ENCODE measurements at places on chromosomes 5 and 9.

DNA sequence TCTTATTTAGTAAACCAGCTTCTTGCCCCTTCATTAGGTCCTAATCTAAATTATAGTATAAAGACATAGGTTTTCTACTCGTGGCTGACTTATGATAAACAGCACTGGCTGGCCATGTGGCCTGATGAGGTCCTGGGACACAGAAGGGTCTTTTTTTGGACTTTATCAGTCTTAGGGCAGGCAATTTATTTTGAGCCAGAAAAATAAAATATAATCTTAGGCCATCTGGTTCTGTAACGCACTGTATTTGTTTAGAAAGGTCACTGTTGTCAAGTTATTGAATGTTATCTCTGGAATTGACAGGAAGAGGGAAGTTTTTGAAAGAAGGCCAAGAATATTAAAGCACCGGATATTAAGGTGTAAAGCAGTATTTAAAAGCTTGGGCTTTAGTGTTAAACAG, 53.9 kb downstream of the RFX3 start:
- peak; percentile 43 for DNase-seq

GRCh38 chr5:14266686-14267085, 123.5 kb downstream of the TRIO start:
- peak; percentile 69 for DNase-seq

DNA sequence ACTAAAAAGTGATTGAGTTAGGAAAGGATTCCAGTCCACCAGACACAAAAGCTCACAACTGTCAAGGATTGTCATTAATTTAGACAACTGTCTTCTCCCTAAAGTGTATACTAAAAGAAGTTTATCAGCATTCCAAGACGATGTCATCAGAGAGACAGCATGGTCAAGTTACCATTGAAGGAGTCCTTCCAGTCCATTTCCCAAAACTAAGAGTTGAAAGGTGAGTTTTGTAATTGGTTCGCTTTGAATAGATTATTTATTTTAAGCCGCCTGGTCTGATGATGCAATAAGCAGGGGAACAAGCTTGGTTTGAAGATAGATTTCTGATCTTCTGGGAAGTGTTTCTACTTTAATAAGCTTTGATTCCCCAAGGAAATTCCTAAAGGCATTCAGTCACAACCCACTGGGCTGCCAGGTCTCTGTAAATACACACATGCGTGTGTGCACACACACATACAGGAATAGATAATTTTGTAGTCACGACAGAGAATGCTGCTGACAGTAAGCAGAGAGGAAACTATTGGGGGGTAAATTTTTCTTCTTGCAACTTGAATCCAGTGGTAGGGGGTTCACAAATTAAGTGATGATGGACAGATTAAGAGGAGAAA, 234.8 kb downstream of the PIK3R1 start:
- DNase-seq = no peak

GRCh38 chr9:28105001-28105400, 531.7 kb upstream of the C9orf72 start:
- DNase-seq = no peak

GRCh38 chr5:138230981-138231589, 18.0 kb upstream of the CDC23 start:
- DNase-seq = no peak

- no peak for DNase-seq
These were observed 374.9 kb downstream of the TLE4 start for GRCh38 chr9:79946712-79947111.

GRCh38 chr5:122237906-122238305, 74.1 kb upstream of the SNCAIP start:
- no peak for DNase-seq

DNA sequence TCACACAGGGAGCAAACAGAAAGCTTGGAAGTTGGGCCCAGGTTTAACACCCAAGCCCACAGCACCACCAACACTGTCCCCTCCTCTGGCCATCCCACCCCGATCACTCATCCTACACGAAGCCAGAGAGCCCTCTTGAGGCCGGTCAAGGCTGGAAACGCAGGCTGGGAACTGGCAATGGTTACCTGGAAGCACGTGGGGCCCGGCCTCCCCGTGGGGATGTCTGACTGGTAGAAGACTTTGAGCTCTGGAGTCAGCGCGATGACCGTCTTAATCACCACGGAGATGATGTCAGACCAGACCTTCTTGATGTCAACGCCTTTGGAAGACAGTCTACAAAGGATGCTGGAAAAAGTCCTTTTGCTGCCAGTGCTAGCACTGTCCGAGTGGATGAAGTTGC, 104.1 kb downstream of the TTLL11 start:
- no peak for DNase-seq

GRCh38 chr5:30390095-30390494, 803.4 kb upstream of the CDH6 start:
- no peak for DNase-seq

DNA sequence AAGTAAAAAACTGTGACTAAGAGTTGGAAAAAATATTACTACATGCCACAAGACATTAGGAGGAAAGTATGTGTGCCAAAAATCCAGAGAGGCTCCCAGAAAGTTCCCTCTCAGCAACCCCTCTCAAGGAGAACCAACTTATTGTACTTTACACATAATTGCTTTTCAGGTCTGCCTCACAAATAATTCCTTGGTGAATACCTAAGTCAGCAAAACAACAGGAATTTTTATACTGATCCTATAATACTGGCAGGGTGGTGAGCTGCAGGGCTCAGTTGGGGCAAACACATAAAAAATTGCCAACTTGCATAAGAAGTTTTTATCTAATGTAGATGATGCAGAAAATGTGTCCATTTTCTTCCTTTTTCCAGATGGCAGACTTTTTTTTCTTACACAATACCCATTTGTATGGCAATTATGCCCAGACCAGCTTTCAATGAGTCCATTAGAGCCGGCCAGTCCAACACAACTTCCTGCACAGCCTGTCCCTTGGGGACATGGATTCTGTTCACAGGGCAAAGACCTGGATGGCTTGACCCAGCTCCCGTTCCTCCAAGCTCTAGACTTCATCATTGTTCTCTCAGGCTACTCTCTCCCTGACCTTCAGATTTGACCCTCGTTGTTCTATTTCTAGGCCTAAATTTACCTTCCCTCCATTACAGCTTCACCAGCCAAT, 31.3 kb downstream of the MARCHF3 start:
- no peak for DNase-seq

DNA sequence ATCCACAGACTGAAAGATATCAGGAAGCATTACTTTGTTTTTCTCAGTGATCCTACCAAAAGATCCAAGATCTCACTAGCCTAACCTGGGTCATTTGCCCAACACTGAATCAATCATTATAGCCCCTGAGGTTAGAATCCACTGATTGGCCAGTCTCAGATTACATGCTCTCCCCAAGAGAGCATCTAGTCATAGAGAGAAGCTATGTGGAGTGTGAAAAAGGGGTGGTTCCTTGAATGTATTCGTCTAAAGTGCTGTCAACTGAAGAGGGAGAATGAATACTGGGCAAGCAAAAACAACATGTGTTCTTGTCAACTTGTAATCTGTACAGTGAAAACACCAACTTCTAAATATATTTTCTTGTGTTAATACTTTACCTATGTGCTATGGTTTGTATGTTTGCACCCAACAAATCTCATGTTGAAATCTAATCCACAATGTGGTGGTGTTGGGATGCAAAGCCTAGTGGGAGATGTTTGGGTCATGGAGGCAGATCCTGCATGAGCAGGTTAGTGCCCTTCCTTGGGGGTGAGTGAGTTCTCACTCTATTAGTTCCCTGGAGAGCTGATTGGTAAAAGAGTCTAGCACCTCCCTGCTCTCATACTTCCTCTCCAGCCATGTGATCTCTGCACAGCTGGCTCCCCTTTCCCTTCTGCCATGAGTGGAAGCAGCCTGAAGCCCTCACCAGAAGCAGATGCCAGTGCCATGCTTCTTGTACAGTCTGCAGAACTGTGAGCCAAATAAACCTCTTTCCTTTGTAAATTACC, 60.3 kb upstream of the PJA2 start:
- DNase-seq = no peak

- DNase-seq = no peak
These were observed 47.4 kb downstream of the UBAP2 start for GRCh38 chr9:34001298-34001697.

GRCh38 chr9:114467910-114468309, 37.4 kb downstream of the WHRN start:
- no peak for DNase-seq

- peak; percentile 61 for DNase-seq
These were observed 14.4 kb downstream of the HNRNPK start for GRCh38 chr9:83965350-83966208.

- no peak for DNase-seq
These were observed 29.2 kb downstream of the PTPN3 start for GRCh38 chr9:109468927-109469326.

GRCh38 chr5:124697501-124697900, 48.9 kb downstream of the ZNF608 start:
- no peak for DNase-seq

DNA sequence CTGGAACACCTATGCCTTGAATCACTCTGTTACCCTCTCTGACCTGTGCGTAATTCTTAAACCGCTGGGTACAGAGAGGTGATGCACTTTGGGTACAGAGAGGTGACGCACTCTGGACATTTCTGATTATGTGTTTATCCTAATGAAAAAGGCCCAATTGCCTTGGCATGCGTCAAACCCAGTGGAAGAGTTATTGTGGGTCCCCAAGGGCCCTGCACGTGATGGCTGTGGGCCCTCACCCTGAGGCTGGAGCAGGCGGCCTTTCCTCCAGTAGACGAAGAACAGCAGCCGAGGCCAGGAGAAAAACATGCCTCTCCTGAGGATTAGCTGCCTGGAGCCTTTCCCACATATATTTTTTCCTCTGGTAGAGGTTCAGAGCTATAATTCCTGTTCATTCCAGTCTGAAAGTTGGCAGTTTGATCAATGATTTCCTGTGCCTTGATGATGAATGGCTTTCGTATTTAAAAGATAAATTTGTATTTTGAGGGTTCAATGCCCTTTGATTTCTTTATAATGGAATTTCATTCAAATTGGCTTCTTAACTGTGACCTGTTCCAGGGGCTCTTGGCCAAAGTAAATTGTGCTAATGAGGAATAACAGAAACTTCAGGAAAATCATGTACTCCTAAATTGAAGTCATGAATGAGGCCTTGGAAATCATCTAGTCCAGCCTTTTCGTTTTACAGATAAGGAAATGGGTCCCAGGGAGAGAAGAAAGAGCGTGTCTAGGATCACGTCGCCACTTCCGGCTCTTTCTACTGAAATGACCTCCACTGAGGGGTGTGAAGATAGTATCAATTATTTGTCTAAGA, 22.8 kb downstream of the ACER2 start:
- no peak for DNase-seq

DNA sequence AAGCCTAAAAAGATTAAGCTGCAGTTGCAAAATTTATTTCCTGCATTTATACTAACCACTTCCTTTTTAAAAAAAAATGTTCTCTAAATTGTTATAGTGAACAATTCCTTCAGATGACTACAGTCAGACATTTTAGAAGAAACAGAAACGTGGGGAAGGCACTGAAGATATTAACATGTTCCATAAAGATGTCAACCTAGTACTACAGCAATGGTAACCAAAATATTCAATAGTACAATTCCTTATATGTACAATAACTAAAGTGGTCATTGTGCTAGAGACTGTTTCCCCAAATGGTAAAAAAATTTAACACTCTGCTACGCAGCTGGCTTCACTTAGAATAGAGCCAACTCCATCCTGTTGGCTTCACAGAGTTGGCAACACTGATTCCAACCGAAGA, 97.7 kb downstream of the FNBP1 start:
- no peak for DNase-seq

- no peak for DNase-seq
These were observed 55.5 kb downstream of the GALNT12 start for GRCh38 chr9:98862936-98863335.

DNA sequence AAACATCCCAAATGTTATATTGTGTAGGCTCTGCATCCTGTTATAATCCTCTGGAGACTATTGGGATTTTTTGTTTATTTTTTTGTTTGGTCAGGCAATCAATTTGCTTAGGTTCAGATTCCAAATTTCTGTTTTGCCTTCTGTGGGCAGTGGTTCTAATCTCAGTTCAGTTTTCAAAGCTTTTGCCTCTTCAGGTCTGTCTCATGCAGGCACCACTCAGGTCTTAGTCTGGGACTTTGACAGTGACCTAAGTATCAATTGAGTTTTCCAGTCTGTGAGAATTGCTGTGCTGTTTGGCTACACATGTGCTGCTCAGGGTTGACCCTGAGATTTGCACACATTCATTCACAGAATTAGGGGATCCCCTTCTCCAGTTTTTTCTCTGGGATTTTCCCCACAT, 14.1 kb downstream of the SNX2 start:
- no peak for DNase-seq

GRCh38 chr5:116378007-116378776, 196.4 kb downstream of the SEMA6A start:
- no peak for DNase-seq

- DNase-seq = no peak
These were observed 25.3 kb downstream of the SLC22A5 start for GRCh38 chr5:132394667-132395259.

DNA sequence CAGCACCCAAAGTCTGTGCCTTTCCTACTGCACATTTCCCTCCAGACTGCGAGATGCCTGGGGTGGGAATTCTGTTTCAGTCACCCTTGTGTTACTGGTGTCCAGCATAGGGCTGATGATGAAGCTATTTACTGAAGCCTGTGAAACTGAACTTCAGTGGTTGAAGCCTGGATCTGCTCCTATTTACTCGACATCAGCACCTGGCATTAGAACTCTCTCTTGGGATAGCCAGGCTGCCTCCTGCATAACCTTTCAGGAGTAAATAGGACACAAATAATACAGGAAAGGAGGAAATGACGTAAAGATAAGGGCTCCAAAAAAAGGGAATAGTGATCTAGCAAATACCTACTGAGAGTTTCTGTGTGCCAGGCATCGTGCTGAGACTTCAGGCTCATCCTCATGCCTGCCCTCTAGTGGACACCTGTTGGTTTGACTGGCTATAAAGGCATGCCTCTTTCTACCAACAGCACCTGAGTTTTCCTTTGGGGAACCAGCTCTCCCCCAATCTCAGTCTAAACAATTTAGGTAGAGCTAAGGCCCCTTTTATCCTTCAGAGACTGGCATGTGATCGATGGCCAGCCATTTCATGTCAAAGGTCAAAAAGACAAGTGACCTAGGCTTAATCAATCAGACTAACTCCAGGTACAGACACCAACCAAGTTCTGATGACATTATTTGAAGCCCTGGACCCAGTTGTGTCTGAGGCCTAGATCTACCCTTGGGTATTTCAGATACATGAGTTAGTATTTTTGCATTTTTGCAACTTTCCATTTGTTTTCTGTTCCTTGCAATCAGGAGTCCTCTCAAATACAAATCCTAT, 192.1 kb upstream of the TRIM32 start:
- peak; percentile 80 for DNase-seq

Measured in erythroblast (primary cell).